ENCODE measurements at places on chromosomes 6 and 20.

DNA sequence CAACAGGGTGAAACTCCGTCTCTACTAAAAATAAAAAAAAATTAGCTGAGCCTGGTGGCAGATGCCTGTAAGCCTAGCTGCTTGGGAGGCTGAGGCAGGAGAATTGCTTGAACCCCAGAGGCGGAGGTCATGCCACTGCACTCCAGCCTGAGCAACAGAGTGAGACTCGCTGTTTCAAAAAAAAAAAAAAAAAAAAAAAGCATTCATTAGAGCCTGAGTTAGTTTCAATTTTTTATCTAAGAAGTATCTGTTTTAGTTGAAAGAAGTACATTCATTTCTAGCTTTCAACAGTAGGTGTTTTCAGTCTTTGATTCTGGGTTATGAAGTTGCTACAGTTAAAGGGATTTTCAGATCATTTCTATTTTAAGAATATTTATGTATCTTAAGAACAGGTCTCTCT, 42.2 kb downstream of the ZNF292 start:
- no peak for DNase-seq

GRCh38 chr6:2264932-2265331, 19.5 kb upstream of the GMDS start:
- no peak for DNase-seq

GRCh38 chr20:15700147-15700765, 873.0 kb downstream of the KIF16B start:
- no peak for DNase-seq

- peak; percentile 72 for DNase-seq
Observed at GRCh38 chr20:36645998-36646397, at the start of gene SLA2. Gene SLA2, minus strand, starts transcription at chr20:36646196. Its CDS starts 4,861 bp downstream, at chr20:36641335.

GRCh38 chr6:75608956-75609533, 7.4 kb downstream of the SENP6 start:
- DNase-seq = no peak

- DNase-seq = no peak
Observed at GRCh38 chr6:16361861-16362260, 123.5 kb downstream of the GMPR start.

GRCh38 chr6:166498661-166499349, 87.7 kb downstream of the RAMACL start:
- DNase-seq = no peak

GRCh38 chr6:87718662-87719433, 16.8 kb upstream of the AKIRIN2 start:
- DNase-seq = no peak

DNA sequence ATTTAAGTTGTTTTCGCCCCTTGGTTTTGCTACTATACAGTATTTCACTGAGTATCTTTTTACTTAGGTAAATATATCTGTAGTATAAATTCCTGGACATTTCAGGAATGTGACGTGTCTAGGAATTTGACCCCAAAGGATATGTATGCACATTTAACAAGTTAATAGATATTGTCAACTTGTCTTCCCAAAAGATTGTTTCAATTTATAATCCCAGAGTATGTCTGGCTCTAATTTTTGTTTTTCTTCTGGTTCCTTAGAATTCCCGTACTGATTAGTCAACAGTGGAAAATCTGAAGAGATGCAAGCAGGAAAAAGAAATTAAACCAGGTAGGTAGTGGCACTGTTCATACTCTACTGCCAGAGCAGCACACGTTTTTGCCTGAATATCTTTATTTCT, 7.2 kb downstream of the PKIG start:
- DNase-seq = no peak

DNA sequence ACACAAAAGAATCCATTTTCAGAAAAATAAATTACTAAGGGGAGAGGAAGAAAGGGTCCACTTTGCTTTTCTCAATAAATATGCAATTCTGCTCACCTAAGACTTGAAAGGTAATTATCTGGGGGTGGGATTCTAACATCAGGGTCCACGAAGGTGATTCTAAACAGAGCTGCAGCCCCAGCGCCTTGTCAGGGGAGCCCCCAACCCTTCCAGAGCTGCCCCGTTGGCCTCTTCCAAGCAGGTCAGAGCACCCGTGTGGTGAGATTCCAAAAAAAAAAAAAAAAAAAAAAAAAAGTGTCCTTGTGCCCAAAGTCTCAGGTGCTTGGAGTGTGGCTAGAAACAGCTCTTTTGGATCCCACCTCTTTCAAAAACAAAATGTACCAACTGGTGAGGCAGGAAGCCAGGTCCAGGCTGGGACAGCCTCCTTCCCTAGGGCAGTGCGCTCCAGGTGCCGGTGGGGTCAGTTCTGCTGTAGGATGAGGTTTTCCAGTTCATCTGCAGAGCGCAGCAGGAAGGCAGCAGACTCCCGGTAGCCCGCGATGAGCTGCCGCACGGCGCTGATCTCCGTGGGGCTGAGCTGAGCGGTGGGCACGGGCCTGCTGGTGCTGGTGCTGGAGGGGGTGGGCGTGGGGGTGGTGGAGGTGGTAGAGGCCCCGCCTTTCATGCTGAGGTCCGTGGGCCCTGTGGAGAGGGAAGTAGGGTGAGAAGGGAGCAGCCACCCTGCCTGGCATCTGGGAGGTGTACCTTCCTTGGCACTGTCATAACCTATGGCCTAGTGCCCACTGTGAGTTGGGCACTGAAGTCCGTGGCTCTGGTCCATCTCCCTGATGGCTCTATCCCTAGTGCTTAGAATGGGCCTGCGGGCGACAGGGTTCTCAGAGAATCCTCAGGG, 89.3 kb downstream of the ASXL1 start:
- no peak for DNase-seq

GRCh38 chr6:22681761-22682160, 112.4 kb downstream of the HDGFL1 start:
- no peak for DNase-seq

GRCh38 chr20:2798095-2798805, 2.2 kb downstream of the CPXM1 start:
- DNase-seq = no peak

DNA sequence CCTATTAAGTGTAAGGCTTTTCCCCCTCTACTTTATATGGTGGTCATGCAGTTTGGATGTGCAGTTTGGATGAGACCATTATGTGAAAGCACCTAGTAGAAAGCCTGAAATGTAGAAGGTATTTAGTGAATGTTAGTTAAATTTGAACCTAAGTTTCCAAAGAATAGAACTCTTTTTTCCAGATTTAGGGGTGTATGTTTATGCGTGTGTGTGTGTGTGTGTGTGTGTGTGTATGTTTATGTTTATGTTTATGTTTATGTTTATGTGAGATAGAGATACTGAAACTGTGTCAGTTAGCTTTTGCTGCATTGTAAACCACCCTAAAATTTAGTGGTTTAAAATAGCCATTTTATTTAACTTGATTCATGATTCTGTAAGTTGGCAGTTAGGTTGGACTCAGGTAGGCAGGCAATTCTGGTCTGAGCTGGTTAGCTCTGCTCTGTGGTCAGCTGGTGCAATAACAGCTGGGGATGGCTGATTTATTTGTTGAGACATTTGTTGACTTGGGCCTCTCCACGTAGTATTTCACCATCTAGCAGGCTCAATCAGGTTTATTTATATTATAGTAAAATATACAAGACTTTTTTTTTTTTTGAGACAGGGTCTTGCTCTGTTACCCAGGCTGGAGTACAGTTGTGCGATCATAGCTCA, 54.0 kb downstream of the STK4 start:
- no peak for DNase-seq

GRCh38 chr20:14902432-14903089, 565.1 kb upstream of the FLRT3 start:
- DNase-seq = no peak

- no peak for DNase-seq
Observed at GRCh38 chr6:3205913-3206312, 21.5 kb downstream of the TUBB2B start.

GRCh38 chr6:118963003-118963402, 28.0 kb upstream of the MCM9 start:
- DNase-seq = no peak

GRCh38 chr6:147642458-147642857, 134.0 kb downstream of the SAMD5 start:
- DNase-seq = no peak

DNA sequence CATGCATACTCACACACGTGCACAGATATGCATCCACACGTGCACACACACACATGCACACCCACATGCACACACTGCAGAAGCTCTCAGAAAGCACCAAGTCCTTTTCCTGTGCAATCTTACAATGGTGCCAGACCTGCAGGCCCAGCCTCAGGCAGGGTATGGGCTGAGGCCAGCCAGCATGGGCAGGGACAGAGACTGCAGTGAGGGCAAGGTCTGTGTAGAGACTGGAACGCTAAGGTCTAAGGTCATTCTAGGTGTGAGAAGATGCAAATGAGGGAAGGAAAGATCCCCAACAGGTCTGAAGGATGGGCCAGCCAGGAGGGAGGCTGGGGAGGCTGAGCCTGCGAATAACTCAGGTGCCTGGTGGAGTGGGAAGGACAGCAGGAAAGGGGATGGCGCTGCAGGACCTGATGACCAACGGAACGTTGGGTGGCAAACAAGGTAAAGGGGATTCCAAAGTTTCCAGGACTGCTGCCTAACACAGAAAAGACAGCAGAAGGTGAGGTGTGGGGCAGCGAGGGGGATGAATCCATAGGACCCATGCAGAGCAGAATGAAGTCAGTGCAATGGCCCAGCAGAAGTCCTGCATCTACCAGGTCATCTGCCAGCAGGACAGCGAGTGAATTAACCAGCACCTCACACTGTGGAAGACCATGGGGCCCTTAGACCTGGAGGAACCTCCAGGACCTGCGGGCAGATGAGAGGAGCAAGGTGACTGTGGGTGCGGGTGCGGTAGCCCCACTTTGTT, 67.0 kb downstream of the ABHD12 start:
- DNase-seq = no peak

GRCh38 chr20:58403272-58403671, 14.2 kb downstream of the VAPB start:
- no peak for DNase-seq

GRCh38 chr20:6513599-6513998, 253.9 kb upstream of the BMP2 start:
- DNase-seq = no peak

DNA sequence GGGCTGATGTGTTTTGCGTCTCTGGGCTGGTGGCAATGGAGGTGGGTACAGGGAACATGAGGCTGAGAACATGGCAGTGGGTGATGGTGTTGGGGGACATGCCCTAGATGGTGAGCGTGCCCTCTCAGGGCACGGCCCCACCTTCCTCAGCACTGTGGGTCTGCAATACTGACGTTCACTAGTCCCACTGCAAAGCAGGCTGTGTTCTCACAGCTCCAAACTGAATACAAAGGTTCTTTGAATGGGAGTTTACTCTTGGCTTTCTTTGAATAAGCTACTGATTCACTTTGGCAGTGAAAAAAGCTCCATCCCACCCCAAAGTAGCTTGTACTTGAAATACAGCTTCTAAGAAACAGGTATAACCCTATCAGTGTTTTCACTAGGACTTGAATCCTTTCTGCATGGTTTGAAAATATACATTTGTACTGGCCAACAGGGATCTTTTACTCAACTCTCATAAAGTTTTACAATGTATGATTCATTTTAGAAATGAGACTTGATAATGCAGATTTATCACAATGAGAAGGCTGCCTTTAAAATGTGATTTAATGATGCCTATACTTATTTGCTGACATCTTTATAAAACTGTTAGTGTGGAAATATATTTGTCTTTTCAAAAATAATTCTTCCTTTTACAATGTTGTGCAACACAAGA, 400.7 kb downstream of the ZFAND3 start:
- no peak for DNase-seq

- no peak for DNase-seq
Observed at GRCh38 chr6:108896111-108896661, 48.0 kb downstream of the ARMC2 start.

DNA sequence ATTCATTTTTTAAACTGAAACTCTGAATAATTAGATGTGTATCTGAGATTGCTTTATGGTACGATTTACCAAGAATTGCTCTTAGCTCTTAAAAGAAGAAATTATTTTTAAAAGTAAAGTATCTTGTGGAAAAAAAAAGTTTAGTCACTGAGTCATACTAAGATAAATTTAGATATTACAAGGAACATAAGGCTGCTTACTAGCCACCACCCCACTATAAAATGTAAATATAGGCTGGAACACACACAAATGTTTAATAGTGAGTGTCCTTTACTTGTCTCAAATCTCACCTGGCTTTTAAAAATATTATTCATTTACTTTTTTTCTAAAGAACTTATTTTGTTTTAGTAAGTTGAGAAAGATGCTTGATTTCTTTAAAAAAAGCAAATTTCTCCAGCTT, 17.6 kb downstream of the RFX6 start:
- DNase-seq = no peak

DNA sequence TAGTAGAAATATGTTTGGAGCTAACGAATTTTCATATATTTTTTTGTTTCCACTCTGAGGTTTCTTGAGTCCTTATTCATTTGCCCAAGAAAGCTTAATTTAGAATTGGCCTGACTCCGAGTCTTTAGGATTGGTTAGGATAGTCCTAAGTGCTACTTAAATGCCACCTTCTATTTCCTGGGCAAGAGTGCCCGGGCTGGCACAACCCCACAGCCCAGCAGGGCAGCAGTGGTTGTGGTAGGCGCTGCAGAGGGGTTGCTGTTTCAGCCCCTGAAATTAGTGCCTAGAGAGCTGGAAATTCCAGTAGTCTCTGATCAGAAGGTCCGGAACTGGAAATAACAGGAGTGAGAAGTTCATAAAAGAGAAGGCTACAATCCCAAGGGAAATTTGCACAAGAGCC, 139.4 kb upstream of the TENT5A start:
- no peak for DNase-seq

DNA sequence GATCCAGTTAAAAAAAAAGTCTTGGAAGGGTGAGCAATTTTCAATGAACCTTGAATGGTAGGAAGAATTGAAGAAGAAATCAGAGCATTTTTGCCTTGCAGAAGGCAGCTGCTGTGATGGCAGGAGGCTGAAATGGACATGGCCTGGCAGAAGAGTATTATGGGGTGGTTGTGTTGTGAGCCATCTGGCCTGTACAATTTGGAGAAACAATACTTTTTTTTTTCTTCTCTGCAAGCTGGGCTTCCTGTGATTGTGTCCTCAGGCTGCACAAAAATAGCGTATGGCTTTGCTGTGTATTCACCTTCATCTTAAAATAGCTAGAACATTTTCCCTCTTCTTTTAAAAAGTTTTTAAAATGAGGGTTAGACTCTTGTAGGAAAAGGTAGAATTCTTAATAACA, 21.4 kb downstream of the SYCP2L start:
- no peak for DNase-seq

DNA sequence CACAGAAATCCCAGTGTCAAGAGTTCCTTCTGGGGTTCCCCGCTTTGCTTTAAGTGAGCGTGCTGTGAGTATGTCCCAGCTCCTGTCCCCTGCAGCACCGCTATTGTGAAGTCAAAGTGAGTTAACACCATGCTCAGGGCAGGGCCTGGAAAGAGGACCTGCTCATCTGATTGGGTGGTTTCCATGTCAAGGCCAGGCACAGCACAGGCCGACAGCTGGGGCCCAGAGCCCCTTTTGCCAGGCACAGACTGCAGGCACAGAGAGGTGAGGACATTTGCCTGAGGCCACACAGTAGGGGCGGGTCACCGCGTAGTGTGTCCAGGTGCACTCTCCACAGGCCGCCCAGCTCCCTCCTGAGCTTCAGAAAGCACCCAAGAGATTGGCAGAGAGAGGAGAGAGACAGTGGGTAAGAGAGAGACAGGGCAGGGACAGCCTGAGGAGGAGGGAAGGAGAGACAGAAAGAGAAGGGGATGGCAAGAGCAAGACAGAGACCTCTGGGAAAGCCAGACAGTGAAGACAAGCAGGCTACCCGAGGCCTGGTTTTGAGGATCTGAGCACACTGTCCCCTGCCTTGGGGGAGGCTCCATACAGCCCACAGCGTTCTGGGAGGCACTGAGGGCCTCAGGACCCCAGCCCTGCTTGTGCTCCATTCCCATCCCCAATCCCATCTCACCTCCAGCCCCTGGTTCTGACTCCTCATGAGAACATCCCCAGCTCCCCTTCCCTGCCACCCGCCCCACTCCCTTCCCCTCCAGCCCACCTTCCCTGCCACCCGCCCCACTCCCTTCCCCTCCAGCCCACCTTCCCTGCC, 6.5 kb upstream of the BPIFB1 start:
- DNase-seq = no peak
